ENCODE measurements at places on chromosomes 1 and 21. TPM values are rescaled to one million over a fixed set of nuclear protein-coding genes. Genes with fewer than 3 reads are reported as not detected.

GRCh38 chr1:160045653-160046052 lies 13.9 kb upstream of the PIGM start:
- no peak for DNase-seq

DNA sequence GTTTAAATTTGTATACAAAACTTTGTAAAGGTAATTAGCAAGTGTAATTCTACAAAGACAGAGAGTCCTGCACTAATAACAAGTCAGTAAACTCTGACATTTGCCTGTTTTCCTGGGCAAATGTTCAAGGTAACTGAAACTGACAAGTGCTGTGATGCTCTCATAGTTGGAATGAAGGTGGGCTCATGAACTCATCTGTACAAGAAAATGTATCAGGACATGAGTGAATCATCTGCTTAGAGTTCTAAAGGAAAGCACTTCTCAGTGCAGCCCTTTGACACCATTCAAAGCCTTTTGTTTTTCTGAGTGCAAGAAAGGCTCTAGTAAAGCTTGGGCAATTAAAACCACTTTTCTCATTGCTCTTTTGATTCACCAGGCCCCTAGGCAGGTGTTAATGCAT lies 91.5 kb downstream of the UROD start:
- DNase-seq = no peak

- DNase-seq = no peak
These were observed 189.4 kb upstream of the FGGY start for GRCh38 chr1:59107516-59107915.

Gene MYBPHL
- not detected for total RNA-seq

Gene VHLL
- total RNA-seq = not detected

Gene TRIM45
- 0.84 TPM for total RNA-seq

All from dermis blood vessel endothelial cell (primary cell).